ENCODE measurements at places on chromosomes 1 and 21.

GRCh38 chr1:5959667-5960230 is 32.5 kb downstream of the NPHP4 start:
- no peak for DNase-seq

DNA sequence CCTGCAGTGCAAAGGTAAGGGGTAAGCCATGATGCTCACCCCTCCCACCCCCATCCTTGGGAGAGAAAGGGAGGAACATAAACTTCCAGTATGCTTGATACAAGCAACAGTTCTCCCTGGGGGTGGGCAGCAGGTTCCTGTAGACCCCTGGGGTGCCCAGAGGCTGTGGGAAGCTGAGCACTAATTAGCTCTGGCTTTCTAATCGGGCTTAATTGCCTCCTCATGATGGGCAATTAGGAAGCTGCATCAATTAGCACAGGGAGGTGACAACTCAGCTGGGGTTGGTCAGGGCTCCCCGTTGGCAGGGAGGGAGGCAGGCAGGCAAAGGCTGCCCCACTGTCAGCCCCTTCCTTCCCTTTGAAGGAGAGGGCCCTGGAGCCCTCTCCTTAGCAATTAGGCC is 15.7 kb upstream of the LMNA start:
- DNase-seq = no peak

DNA sequence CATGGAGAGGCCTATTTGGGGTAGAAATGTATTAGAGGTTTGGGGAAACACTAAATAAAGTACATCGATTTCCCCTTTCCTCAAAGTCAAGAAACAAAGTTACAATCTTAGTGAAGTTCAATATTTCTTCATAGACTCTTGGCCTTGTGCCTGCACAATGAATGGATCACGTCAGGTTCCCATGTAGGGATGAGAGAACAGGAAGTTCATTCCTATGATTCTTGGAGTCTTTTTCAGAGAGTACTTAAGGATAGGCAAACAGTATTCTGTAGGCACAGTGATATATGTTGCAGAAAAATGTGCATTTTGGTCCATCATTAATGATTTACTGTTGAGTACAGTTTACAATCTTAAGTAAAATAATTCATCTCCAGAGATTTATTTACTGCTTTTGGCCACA is 275.5 kb downstream of the RGS7 start:
- no peak for DNase-seq

GRCh38 chr1:22582661-22583635 is 19.7 kb downstream of the EPHA8 start:
- no peak for DNase-seq

GRCh38 chr1:117828201-117828600 is 101.2 kb downstream of the GDAP2 start:
- no peak for DNase-seq

DNA sequence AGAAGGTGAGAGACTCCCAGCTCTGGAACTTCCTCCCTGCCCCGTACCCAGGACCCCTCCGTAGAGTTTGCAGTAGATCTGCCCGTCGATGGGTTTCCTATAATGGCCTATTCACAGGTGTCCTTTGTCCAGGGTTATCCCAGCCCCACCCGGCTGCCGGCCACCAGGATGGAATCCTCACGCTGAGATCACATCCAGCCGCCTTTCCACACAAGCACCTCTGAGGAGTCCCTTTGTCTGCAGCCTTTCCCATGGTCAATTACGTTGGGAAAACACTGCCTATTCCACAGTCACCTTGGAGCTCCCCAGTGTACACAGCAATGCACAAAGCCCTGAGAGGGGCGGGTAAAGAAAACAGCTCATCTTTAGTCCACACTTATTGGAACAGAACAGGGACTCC is 190.0 kb upstream of the EDN2 start:
- peak; percentile 42 for DNase-seq

GRCh38 chr1:153679337-153680119 is 1.0 kb downstream of the NPR1 start:
- peak; percentile 75 for DNase-seq

- DNase-seq = no peak
These were observed 18.7 kb downstream of the DUSP10 start for GRCh38 chr1:221723018-221723847.

DNA sequence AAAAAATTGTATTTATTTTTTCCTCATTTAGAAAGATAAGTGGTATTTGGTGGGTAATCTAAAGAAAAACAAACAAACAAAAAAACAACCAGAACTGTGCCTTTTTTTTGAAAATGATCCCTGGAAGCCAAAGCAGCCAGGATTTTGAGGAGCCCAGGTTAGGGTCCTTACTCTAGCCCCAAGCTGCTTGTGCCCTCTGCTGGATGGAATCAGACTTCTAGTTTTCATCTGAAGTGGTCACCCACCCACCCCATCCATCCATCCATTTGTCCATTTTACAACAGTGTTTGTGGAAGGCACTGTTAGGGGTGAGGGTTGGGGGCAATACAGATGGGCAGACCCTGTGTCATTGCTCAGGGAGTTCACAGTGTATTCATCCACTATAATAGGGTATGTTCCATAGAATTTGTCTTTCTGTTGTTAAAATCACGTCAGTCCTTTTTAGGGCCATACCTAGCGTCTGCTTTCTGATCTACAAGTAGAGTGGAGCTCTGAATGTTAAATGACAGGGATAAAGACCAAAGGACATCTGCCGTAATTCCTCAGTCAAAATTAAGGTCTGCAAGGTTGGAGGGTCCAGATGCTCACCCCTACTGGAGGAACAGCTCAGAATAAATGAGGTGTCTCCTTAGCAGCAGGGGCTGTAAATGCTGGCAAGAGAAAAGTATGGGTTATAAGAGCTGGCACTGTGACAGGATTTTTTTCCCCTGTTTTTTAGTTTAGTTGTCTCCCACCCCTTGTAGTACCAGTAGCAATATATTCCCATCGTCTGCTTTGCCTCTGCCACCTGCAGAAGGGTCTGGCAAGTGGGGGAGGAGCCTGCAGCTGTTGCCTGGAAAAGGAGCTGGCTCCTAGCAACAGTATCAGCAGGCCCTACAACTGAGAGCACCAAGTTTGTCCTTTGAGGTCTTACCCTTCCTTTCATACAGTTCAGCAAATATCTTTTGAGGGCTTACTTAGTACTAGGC is 3.2 kb downstream of the LRRC42 start:
- DNase-seq = no peak
